NCI-H187 treated with DMSO at 0.1 percent for 48 hours (cell line): ENCODE measurements at places on chromosomes 7 and 10.
A peak's percentile ranks its signal among the peaks of the same experiment; 100 is the strongest.

DNA sequence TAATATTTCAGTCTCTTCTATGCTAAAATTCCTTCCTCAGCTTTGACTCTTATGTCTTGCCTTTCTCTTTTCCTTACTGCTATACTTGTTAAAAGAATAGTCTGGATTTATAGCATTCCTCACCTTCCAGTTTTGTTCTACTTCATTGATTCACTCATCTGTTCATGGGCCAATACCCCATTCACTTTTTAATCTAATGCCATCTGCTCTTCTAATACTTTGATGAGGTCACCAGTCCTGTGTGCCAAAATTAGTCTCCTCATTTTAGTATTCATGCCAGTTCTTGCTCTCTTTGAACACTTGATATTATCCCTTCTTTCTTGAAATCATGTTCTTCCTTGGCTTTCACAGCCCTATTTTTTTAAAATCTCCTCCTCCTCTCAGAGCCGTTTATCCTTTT lies 19.3 kb downstream of the STK17A start:
- no peak for DNase-seq

GRCh38 chr10:71243756-71244395 lies 31.5 kb downstream of the UNC5B start:
- DNase-seq = no peak

GRCh38 chr7:386385-386784 lies 96.4 kb downstream of the FOXL3 start:
- DNase-seq = no peak

GRCh38 chr10:102152545-102152890 lies 329 bp downstream of the NOLC1 start:
- no peak for DNase-seq

DNA sequence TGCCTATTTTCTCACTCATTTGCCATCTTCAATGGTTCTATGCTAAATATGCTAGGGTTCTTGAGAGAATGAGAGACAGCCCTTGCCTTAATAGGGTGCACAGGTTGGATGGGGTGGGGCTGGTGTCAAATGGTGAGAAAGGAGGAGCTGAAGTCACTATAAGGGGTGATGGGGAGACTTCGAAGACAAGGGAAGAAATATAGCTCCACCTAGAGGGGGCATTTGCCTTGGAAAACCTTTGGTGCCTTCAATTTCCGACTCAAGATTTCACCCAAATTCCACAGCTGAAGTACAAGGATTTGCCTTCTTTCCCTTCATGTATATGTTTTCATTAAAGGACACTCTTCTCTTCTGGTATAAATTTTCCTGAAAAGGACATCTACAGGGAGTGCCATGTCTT lies 5.6 kb downstream of the PTN start:
- DNase-seq = no peak

- no peak for DNase-seq
Measured at GRCh38 chr7:44645254-44645653, 38.8 kb downstream of the OGDH start.

DNA sequence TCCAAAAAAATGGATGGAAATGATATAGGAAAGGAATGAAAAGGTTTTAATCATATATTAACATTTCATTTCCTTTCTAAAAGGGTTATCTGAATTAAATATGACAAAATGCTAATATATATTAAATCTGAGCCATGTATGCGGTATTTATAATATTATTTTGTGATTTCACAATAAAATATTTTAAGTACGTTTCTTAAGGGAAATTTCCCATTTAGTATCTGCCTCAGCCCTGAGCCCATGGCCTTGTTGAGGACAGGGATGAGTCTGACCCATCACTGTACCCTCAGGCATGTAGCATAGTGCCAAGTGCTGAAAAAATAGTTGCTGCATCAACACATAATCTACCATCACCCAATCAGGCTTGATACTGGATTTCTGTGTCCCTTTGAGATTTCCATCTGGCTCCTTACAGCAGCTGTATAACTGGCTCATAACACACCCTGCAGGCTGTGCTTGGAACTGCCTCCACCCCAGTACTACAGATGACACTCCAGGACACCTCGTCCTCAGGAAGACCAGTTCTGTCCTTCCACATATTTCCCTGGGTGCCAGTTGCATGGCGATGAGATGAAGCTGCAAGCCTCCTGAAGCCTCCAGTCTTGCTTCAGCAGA lies 59.4 kb upstream of the ASAH2 start:
- no peak for DNase-seq

GRCh38 chr10:25530306-25530705 lies 355.5 kb downstream of the GPR158 start:
- DNase-seq = no peak

DNA sequence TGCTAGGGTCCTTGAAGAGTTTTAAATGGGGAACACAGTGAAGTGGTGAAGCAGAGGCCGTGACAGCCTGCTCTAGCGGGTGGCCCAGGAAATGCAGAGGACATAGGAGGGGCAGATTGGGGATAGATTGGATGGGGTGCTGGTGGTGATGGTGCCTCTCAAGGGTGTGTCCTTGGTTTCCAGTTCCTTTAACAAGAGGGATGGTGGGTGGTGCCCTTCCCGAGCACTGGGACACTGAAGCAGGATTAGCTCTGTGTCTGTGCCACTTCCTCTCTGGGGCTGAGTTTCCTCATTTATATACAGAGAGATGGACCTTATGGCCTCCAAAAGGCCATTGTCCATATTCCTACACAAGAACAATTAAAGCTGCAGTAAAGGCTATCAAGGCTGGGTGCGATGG lies 285.5 kb downstream of the TCF7L2 start:
- DNase-seq = no peak

DNA sequence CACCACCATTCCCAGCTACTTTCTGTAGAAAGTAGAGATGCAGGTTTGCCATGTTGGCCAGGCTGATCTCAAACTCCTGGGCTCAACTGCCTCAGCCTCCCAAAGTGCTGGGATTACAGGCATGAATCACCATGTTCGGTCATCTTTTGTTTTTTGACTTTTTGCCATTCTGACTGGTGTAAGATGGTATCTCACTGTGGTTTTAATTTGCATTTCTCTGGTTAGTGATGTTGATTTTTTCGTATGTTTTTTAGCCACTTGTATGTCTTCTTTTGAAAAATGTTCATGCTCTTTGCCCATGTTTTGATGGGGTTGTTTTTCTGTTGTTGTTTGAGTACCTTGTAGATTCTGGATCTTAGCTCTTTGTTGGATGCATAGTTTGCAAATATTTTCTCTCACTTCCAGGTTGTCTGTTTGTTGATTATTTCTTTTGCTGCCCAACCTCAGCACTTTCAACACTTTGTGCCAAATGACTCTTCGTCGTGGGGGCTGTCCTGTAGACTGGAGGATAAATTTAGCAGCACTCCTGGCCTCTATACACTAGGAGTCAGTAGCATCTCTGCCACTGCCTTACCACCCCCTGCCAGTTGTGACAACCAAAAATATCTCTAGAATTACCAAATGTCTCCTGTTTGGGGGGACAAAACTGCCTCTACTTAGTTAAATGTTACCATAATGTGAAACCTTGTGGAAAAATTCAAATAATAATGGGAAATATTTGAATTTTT lies 6.5 kb upstream of the CPED1 start:
- no peak for DNase-seq

GRCh38 chr10:95353123-95353522 lies 62.3 kb upstream of the PDLIM1 start:
- no peak for DNase-seq

- DNase-seq = no peak
Measured at GRCh38 chr7:24788961-24789576, 31.8 kb upstream of the GSDME start.

DNA sequence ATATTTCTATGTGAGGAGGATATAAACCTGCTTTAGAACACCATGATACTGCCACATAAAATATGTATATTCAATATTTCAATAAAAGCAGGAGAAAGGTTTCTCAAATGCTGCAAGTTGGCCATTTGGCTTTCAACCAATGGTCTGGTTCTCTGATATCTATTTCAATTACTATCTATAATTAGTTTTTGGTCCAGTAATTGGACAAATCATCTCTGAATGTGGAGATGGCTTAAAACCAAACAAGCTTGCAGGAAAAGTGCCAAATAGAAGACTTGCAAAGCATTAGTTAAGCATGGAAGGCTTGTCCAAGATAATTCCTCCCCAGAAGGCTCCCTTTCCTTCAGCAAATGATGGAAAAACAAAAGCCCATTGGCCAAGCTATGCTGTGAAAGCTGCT lies 140.1 kb downstream of the CPEB3 start:
- DNase-seq = no peak

GRCh38 chr10:99619851-99620710 lies at the start of gene SLC25A28:
Gene SLC25A28, minus strand, starts transcription at chr10:99620439. Its CDS starts 104 bp downstream, at chr10:99620335.
- peak; percentile 90 for DNase-seq

- DNase-seq = no peak
Measured at GRCh38 chr7:136033413-136034031, 56.4 kb upstream of the MTPN start.

GRCh38 chr7:23205909-23206767 lies 24.3 kb downstream of the NUP42 start:
- DNase-seq = no peak

DNA sequence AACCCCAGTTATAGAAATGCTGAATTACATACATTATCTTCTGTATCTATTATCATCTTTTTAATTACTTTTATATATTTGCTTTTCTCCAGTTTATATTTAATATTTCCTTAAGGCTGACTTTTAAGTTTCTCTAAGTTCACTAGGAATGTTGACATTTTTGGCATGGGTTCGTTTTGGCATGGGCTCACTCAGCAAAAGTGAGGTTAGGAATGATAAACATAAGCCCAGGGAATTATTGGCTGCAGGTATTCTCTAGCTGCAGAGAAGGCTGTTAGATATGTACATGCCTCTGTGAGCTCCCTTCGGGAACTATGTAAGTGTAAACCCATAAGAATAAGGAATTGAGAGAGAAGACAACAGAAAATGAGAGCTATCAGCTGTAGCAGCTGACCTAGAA lies 63.6 kb upstream of the RAB18 start:
- no peak for DNase-seq

- no peak for DNase-seq
Measured at GRCh38 chr10:128808921-128809440, 658.1 kb upstream of the MGMT start.

DNA sequence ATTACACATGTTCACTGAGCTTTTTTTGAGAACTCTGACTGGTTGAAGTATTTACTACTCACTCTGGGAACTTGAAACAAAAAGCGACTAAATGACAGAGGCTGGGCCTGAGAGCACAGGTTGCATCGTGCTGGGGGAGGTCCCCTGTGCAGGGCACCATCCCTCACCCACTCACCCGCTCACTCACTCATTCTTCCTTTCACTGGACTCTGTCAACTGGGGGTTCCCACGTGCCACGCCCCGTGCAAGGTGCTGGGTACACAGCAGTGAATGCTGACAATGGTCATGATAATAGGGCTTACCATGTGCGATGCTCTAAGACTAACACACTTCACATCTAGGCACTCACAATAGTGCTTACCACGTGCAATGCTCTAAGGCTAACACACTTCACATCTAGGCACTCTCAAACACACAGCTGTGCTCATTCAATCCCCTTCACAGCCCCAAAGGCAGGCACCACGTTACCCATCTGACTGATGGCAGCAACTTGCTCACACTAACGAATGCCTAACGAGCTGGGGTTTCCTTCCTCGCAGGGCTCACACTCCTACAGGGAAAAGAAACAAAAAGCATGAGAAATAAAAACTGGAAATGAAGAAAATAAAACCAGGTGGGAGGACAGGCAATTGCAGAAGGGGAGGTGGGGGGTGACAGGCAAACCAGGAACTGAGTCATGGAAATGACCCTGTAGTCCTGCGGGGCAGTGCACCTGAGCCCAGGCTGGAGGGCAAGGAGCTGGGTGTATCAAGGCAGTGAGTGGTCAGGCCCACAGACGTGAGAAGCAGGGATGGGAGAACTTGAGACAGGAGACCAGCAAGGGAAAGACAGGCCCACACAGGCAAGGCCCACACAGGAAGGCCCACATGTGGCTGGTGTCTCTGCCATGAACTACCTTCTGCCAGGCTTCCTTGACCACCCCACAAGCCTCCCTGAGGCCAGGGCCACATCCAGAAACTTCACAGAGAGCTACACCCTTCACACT lies 147.0 kb upstream of the FAM20C start:
- DNase-seq = no peak

- DNase-seq = no peak
Measured at GRCh38 chr7:21261627-21262594, 166.0 kb upstream of the SP4 start.

GRCh38 chr7:76089865-76090475 lies 42.1 kb downstream of the MDH2 start:
- no peak for DNase-seq

DNA sequence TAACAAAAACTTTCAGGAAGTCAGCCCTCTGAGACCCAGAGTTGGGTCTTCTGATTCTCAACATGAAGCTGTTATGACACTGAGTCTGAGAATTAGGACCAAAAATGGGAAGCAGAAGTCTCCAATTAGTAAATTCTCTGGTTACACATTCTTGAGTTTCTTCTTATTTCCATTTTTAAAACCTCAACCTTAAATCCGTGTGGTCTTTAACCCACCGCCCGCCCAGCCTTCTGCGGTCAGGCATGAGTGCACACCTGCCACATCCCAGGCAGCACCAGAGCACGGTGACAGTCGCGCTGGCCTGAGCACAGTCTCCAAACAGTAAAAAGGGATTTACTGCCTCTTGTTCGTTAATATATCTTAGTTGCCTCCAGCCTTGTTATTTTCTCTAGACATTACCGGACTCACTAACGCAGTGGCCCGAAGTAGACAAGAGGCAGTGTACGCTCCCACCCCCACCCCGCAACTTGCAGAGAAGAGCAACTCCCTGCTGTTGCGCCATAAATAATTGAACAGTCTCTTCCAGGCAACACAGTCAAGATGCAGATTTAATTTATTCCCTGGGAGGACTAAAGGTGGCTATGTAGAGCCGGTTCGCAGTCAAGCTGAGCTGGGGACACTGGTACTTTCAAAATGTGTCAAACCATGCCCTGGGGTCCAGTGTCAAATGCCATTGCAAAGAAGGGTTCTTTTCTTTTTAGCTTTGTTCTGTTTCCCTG lies 147.0 kb upstream of the CELF2 start:
- DNase-seq = no peak

- no peak for DNase-seq
Measured at GRCh38 chr7:133345690-133346421, 93.0 kb downstream of the EXOC4 start.

- no peak for DNase-seq
Measured at GRCh38 chr10:104906112-104906511, 265.0 kb downstream of the SORCS3 start.

- DNase-seq = no peak
Measured at GRCh38 chr7:135341049-135341448, 107.4 kb downstream of the STRA8 start.

GRCh38 chr10:19606968-19607367 lies 209.3 kb upstream of the PLXDC2 start:
- no peak for DNase-seq
